Frontal cortex (tissue), 4 donors: ENCODE measurements at places on chromosomes 6 and 20. TPM values are rescaled to one million over a fixed set of nuclear protein-coding genes. Genes with fewer than 3 reads are reported as not detected.

FAM83C gene
- not detected for total RNA-seq

DNA sequence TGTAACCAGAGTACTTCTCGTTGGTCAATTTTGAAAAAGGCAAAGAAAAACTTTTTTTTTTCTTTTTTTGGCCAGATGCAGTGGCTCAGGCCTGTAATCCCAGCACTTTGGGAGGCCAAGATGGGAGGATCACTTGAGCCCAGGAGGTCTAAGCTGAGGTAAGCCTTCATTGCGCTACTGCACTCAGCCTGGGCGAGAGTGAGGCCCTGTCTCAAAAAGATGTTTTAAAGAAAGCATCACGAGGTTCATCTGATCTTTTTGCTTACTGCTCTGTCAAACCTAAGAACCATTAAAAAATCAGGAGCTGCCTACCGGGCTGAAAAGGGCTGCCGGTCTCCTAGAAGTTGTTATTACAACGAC is 607 bp downstream of the LYRM2 start:
- no peak for DNase-seq

GRCh38 chr6:71420693-71421328 is 132.2 kb downstream of the OGFRL1 start:
- DNase-seq, result peak; percentile 86

DNA sequence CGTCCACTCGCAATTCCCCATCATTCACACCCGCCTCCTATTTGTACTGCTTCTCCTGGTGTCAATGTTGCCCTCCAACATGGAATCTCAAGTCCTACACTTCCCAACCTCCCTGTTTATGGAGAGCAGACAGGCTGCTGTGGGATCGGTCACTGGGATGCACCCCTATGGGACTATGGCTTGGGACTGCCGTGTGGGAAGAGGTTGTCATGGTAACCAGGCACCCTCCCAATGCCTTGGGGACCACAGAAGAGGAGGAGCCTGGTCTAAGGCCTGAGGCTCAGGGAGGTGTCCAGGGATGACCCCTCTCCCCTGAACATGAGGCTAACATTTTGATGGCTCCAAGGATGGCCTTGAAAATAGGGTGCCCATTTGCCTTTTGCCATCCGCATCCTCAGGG is 116.6 kb upstream of the CST7 start:
- no peak for DNase-seq

- DNase-seq, result no peak
Measured at GRCh38 chr6:82554666-82555065, 191.0 kb downstream of the TPBG start.

DNA sequence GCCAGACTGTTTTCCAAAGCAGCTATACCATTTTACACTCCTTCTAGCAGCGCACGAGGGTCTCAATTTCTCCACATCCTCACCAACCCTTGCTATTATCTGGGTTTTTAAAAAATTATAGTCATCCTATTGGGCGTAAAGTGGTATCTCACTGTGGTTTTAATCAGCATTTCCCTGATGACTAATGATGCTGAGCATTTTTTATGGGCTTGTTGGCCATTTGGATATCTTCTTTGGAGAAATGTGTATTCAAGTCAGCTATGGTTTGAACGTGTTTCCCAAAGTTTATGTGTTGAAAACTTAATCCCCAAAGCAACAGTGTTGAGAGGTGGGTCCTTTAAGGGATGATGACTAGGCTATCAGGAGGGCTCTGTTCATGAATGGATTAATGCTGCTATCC is 6.7 kb downstream of the MCUR1 start:
- no peak for DNase-seq

- no peak for DNase-seq
Measured at GRCh38 chr6:11397622-11398450, 139.7 kb upstream of the TMEM170B start.

DNA sequence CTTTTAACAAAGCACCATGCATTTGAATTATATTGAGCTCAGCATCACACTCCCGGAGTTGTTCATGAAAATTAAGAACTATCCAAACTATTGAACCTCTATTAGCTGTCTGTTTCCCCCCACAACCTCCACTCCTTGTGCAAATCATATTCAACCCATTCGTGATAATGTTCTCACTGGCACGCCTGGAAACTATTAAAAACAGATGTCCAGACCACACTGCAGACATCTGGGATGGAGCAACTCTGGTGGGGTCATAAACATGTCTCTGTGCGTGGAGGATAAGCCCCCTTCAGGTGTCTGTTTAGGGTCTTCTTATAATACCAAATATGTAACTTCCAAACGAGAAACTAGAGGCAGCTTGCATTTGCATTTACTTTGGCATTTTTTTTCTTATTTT is 193.7 kb downstream of the TFAP2A start:
- no peak for DNase-seq

DNA sequence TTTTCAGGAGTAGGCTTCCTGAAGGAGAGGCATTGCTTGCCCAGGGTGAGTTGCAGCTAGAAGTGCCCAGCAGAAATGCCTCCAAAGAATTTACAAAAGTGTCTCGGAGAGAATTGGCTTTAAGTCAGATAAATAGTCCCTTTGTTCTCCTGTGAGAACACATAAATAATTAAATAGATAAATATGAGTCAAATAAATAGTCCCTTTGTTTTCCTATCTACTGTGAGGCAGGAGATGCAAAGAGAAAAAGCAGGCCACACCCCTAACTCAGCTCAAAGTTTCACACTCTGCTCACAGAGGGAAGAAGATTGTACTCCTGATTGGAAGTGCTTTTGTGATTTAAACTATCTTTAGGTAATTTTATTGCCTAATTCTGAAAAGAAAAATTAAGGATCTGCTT is 180.7 kb upstream of the PRSS16 start:
- DNase-seq, result no peak

PRDM1 gene
- 1.6 TPM for total RNA-seq

- DNase-seq, result no peak
Measured at GRCh38 chr20:37259865-37260264, 1.7 kb downstream of the GHRH start.

CYP39A1 gene
- 2.9 TPM for total RNA-seq

CRIP3 gene
- 4.5 TPM for total RNA-seq

C20orf96 gene
- total RNA-seq, result 7.3 TPM

IL17A gene
- total RNA-seq, result not detected

- no peak for DNase-seq
Measured at GRCh38 chr6:74167511-74167910, 471.5 kb downstream of the CD109 start.

GRCh38 chr6:137739544-137739943 is 127.5 kb upstream of the TNFAIP3 start:
- DNase-seq, result no peak
